ENCODE measurements at places on chromosomes 2 and 18. TPM values are rescaled to one million over a fixed set of nuclear protein-coding genes. Genes with fewer than 3 reads are reported as not detected.
A peak's percentile ranks its signal among the peaks of the same experiment; 100 is the strongest.

GRCh38 chr2:29053223-29053622 is 21.1 kb downstream of the PCARE start:
- no peak for DNase-seq

DNA sequence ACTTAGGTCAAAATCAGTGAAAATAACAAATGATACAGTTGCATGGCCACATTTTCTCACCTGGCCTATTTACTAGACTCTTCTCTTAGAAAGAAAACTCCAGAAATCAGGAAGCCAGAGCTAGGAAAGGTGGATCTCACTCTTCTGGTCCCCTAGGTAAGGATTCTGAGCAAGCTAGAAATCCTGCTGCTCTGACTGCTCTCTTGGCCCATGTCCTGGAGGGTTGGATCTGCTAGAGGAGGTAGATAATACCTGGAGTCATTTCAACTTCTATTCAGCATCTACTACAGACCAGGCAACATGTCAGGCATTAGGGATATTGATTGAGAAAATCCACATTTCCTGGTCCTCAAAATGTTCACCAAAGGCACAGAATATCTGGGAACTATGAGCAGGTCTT is 34.9 kb downstream of the AKAIN1 start:
- DNase-seq, result no peak

DNA sequence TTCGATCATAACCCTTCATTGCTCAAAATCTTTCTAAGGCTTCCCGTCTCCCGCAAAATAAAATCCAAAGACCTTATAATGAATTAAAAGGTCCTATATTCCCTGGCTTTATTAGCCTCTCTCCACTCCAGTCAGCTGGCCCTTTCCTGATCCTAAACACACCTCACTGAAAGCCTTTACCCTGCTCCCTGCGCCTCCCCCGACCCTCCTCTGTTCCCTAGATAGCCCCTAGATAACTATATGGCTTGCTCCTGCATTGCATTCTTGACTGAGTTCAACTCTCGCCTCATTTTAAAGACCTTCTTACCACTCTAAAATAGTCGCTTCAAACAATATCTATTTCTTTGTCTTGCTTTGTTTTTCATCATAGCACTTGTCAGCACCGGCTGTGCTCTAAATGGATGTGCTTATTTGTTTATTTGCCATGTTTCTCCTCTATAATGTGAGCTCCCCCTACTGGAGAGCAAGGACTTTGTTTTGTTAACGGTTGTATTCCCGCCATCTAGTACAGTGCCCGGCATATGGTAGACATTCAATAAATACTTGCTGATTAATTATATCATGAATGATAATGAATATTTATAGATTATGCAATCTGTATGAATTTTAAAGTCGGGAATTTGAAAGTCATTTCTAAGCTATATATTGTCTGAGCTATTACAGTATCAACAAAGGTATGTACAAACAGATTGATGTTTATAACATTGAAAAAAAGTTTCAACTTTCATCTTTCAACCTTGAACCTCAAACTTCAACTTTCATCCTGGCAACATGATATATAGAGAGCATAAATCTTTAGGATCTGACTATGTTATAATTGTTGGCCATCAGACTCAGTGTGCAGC is 32.4 kb upstream of the VIT start:
- DNase-seq, result peak; percentile 53

GRCh38 chr2:127630096-127630863 is 15.7 kb upstream of the GPR17 start:
- DNase-seq, result no peak

- DNase-seq, result no peak
These were observed 59.6 kb upstream of the TMEM163 start for GRCh38 chr2:134778372-134778771.

- DNase-seq, result no peak
These were observed 103.6 kb downstream of the UNC80 start for GRCh38 chr2:209875270-209875669.

- no peak for DNase-seq
These were observed 495.8 kb downstream of the NRXN1 start for GRCh38 chr2:50535971-50536759.

DNA sequence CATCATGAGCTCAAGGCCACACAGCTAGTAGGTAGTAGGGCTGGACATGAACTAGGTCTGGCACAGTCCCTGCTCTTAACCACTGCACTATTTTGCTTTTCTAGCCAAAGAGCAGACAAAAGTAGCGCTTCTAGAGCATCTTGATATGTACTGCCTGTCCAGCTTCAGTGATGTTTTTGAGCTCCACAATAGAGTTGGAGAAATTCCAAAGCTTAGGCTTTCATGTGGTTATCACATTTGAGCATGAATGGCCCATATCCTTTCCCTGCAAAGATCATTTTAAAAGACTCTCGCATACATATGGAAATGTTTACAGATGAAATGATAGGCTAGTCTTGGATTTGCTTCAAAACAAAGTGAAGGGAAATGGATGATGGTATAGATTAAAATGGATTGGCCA is 128.7 kb downstream of the MAP3K20 start:
- no peak for DNase-seq

GRCh38 chr18:13376841-13377351 is 158.3 kb downstream of the LDLRAD4 start:
- no peak for DNase-seq

GRCh38 chr18:2002604-2003003 is 568.7 kb downstream of the METTL4 start:
- DNase-seq, result no peak

DNA sequence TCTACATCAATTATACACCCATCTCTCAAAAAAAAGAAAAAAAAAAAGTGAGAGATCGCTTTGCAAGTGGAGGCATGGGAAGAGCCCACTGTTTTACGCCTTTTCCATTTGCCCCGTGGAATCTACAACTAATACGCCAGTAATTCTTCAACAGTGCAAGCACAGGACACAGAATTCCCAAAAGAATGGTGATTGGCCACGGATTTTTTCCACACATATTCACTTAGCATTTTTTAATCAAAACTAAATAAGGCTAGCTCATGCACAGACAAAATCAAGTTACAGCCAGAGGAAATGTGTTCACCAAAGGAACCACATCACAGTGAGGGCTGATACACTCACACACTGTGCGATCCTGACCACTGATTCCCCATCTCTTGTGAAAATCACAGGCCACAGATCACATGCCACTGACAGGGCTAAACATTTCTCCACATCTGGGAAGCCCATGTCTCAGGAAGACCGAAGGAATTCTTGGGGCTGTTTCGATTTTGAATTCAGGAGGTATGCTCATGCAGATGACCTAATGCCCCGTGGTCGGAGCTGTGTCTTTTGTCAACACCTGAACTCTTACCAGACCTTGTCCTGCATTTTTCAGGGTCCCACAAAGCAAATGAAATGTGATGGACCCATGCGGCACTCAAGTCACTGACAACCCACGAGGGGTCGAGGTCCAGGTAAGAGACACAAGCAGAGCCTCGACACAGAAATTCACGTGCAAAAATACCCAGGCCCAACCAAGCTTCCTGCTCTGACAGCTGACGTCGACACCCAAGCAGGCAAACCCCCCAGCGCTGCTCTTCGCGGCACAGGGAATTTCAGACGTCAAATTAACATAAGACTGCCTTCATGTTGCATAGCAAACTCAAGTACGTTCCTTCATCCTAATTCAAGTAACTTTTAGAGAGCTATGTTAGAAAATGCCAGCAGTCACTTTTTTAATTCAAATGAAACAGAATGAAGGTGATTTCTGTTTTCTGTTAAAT is 69.6 kb downstream of the ZNF516 start:
- no peak for DNase-seq

DNA sequence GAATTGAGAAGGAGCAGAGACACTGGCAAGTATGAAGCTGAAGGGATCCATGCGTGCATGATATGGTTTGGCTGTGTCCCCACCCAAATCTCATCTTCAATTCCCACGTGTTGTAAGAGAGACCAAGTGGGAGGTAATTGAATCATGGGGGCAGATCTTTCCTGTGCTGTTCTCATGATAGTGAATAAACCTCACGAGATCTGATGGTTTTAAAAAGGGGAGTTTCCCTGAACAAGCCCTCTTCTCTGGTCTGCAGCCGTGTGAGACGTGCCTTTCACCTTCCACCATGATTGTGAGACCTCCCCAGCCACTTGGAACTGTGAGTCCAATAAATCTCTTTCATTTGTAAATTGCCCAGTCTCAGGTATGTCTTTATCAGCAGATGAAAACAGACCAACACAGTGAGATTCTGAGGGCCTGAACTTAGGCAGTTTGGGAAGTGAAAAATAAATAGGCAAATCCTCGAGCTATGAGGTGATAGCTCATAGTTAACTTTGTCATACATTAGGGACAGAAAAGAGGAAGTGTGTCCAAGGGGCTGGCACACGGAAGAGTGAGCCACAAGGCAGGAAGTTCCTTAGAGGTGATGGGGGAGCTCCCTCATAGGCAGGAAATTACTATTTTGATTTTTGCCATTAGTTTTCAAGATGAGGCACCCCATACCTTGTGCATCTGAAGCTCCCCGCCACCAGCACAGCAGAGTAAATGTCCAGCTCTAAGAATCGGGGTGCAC is 658.8 kb upstream of the ID2 start:
- DNase-seq, result no peak

GRCh38 chr18:10791169-10791831 is 265.5 kb downstream of the NAPG start:
- DNase-seq, result no peak

DNA sequence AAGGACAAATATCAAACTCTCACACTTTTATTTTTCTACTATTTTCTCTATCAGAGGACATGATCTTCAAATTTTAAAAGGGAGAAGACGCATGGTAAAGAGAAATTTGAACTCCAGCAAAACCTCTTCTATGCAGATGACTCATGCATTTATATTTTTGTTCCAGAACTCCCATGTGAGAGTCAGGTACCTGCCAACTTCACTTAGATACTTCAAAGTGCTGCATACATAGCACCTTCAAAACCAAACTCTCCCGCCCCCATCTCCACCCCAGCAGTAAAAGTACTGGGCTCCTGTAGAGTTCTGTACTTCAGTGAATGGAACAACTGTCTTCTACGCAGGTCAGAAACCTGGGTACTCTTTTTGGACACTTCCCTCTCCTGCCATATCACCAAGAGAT is 398.3 kb downstream of the TGIF1 start:
- DNase-seq, result no peak

GRCh38 chr18:74229891-74230290 is 61.9 kb downstream of the CYB5A start:
- DNase-seq, result no peak

- no peak for DNase-seq
These were observed 111.1 kb downstream of the KLHL14 start for GRCh38 chr18:32661486-32662299.

- DNase-seq, result no peak
These were observed 59.7 kb downstream of the CLIP4 start for GRCh38 chr2:29174937-29175336.

- peak; percentile 91 for DNase-seq
These were observed 15.6 kb upstream of the RIOK3 start for GRCh38 chr18:23437357-23438045.

DNA sequence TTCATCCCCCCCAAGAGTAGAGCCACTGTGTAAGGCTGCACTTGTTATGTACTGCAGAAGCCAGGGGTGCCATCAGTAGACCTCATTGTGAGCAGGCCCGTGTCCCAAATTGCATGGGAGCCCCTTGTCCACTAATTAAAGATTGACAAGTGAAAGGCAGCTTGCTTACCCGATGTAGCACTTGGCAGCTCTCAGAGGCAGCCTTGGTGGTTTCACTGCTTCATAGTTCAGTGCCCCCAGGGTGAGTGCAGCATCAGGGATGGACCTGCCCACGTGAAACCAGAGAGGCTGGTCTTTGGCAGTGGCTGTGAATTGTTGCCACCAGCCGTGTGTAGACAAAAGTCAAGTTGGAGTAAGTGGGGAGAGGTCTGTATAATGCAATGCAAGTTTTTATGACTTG is 13.3 kb downstream of the TUBB6 start:
- no peak for DNase-seq

DNA sequence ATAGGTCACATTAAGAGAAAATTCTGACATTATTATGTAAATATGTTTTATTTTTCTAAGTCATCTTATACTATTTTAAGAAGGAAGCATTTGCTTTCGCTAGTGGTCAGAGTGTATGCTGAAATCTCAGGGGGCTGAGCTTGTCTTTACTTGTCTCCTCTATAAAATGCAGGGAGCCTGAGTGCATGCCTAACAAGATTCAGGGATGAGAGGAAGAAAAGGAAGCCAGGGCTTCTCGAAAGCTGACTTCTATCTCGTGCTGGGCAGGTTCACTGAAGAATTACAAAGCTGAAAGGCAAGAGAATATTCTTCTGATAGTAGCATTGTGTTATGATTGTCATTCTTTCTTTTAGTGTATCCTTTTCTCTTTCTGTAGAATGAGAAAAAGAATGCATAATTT is 467.4 kb downstream of the SOX11 start:
- no peak for DNase-seq

DNA sequence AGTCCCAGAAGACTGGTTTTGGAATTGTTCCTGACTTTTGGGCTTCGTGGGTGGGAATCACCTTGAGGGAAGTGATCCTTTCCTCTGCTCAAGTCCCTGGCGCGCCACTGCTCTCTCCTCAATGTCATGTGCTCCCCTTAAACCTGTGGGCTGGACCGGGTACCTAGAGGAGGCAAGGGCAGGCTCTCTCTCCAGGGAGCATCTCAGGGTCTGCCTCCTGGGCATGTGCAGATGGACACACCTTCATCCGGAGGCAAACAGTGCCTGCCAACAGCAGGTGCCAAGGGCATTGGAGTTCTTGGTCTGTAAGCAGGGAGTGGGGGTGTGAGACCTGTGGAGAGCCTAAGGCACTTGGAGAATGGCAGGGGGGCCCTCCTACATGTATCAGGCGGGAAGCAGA is 142.6 kb downstream of the INHBB start:
- DNase-seq, result no peak

- no peak for DNase-seq
These were observed 410.8 kb downstream of the PTPRM start for GRCh38 chr18:7977897-7978296.

GRCh38 chr2:170369894-170370293 is 191.9 kb downstream of the MYO3B start:
- no peak for DNase-seq

- DNase-seq, result peak; percentile 48
These were observed 3.2 kb downstream of the KLHL14 start for GRCh38 chr18:32769586-32770053.

- no peak for DNase-seq
These were observed 132.2 kb downstream of the CLIP4 start for GRCh38 chr2:29247336-29247914.

GRCh38 chr2:236128321-236128720 is 39.9 kb downstream of the GBX2 start:
- no peak for DNase-seq

DNA sequence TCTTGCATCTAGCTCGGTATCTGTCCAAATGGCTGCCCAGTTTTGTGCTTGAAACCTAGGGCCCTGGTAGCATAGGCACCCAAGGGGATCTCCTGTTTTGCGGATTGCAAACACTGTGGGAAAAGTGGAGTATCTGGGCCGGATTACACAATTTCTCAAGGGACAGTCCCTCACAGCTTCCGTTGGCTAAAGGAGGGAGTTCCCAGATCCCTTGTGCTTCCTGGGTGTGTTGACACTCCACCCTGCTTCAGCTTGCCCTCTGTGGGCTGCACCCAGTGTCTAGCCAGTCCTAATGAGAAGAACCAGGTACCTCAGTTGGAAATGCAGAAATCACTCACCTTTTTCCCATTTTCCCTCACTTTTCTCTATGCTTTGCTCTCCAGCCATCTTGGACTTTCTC is 35.5 kb downstream of the RPRM start:
- DNase-seq, result no peak

GRCh38 chr2:34188464-34189303 is 589.6 kb upstream of the FAM98A start:
- DNase-seq, result no peak

The SPATA3 gene
- total RNA-seq, result not detected

The TLX2 gene
- total RNA-seq, result 0.17 TPM

The TIA1 gene
- total RNA-seq, result 83.0 TPM

The PRKRA gene
- 28.7 TPM for total RNA-seq

The CRYGD gene
- total RNA-seq, result not detected

The C2orf66 gene
- total RNA-seq, result not detected
